GM20000 (cell line): ENCODE measurements at places on chromosomes 6 and 20.
A peak's percentile ranks its signal among the peaks of the same experiment; 100 is the strongest.

GRCh38 chr6:136922685-136923006 lies 545 bp downstream of the SLC35D3 start:
- no peak for DNase-seq

- DNase-seq: no peak
Measured at GRCh38 chr20:55099251-55099650, 623.9 kb downstream of the DOK5 start.

GRCh38 chr20:16732506-16733152 lies 2.8 kb downstream of the SNRPB2 start:
- no peak for DNase-seq

DNA sequence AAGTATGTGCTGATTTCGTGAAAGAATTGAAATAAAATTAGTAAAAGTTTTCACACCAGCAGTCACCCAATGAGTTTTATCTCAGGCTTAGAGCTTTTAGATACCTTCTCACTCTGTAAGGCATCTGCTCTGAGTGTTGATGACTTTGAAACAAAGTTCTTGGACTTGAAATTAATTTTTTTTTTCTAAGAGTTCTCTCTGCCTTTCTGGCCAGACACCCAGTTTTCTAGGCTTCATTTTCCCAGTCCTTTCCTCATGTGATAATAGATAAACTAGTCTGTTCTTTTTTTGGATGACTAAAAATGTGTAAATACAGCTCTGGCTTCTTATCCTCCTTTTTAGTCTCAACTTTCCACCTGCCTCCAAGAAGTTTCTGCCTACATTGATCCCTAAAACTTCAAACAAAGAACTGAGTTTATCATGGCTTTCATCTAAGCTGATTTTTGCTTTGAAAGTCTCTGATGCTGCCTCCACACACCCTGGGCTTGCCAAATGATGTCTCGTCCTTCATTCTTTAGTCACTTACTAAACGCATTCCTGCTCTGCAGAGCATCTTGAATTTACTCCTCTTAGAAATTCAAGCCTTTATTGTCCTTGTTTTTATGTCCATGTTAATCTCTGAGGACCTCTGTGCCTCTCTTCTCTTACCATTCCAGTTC lies 32.7 kb downstream of the SLX4IP start:
- DNase-seq: no peak

DNA sequence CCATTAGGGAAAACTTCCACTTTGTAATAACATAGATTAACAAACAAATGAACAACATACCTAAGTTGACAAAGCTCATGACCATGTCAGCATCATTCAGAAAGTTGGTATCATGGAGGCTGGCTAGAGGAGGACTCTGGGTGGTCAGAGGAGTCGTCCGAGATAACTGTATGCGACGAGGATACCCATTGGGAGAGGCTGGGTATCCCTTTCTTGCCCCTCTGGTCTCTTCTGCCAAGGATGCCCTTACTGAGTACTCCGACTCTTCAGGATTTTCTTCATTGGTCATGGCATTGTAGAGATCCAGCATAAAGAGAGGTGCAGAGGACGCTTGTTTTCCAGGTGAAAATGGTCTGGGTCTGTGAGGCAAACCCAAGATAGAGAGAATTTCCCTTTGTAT lies 1.1 kb downstream of the BMP5 start:
- DNase-seq: no peak

DNA sequence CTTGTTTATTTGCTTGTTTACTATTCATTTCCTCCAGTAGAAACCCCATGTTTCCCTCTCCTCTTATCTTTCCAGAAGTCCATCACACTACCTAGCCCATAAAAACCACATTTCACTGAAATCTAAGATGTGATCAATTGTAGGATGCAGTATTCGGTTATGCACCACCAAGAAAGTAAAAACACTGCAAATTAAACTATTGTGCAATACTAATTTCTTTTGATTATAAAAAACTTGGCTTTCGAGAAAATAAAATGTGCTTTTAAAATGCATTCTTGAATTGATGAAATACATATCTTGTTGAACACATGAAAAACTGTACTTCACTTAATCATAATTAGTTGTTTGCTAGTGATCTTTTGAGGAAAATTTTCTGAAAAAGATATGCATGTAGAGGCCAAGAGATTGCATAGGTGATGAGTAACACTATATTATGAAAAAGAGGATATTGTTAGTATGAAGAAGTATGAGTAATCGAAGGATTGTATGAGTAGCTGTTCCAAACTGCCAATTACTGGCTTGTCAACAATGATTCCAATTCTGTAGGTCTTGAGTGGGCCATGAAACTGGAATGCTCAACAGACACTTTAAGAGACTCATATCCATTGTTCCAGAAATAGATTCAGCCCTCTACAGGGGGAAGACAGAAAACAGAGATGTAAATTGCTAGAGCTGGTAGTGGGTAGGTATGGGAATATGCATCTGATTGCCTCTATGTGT lies 79.7 kb downstream of the RNF217 start:
- DNase-seq: no peak

GRCh38 chr6:43200541-43200940 lies 18.5 kb downstream of the CUL9 start:
- DNase-seq: no peak

DNA sequence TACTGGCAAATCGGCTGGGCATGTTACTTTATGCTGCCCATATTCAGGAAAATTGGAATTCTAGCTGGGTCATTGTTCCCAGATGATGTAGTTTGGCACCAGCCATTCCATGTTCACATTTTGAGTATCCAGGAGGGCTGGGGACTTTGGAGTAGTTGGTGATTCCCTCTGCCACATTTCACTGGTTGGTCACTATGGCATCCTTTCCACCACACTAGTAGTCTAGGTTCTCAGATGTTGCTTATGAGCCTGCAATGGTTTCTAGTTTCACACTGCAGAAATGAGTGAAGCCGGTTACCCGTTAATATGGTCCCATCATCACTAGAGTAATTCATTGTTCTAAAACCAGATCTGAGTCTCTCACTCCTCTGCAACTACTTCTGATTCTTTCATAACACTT lies 4.6 kb downstream of the PTPN1 start:
- no peak for DNase-seq

DNA sequence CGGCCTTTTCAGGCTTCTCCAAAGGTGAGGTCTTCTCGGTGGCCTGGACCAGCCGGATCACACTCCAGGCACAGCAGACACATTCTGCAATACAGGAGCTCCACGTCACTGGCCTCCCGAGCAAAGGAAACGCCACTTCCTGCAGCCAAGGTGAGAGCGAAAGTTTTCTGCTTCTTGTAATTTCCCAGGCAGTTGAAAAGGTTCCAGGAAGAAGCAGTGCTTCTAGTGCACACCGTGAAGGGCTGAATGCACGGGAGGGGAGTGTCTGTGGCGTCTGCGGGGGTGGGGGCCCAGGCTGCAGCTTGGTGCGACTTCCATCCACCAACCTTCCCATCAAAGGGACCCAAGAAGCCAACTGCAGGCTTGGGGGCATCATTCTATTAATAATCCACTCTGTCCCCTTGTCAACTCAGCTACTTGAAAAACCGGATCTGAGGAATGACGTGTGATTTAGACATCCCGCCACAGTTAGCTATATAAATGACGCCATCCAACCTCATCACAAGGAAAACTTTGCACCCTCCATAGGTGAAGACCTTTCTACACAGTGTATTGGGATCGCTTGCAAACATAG lies 61.1 kb downstream of the NFATC2 start:
- no peak for DNase-seq

- no peak for DNase-seq
Measured at GRCh38 chr20:23159256-23159946, 73.3 kb upstream of the CD93 start.

DNA sequence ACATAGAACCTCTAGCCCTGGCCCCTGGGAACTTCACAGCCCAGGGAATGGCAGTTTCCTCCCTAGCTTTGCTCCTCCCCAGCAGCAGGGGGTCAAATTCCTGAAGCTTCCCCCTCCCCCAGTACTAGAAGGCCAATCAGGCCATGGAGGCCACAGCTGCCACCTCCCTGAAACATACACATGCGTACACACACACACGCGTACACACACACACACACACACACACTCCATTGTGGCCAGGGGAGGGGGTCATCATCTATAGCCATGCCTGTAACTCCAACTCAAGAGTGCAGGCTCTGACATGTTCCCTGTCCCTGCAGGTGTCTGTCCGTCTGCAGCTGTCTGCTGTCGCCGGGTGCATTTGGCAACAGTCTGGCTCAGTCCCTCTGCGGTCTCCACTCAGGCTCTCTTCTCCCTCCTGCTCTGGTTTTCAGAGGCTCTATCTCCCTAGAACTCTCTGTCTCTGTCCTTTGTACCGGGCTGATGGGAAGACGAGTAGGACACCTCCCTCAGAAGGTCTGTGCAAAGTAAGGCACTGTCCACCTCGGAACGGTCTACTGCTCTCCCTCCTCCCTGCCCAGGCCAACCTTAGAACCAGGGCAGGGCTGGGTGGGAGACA lies 1.4 kb downstream of the LRFN2 start:
- no peak for DNase-seq

DNA sequence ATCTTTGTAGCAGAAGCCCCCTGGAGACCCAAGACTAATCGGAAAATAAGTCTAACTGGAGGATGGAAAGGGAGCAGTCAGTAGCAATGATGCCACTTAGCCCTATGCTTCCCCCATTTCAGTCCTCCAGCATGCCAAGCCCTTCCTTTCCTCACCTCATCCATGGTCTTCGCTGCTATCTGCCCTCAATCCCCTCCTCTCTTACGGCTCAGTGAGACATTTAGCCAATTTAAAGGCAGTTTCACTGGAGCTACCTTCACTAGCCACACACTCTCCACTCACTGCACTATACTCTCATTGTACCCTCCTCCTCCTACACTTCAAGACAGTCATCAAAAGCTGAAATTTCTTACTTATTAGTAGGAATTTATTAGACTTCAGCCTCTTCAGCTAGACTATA lies 111.2 kb downstream of the PDE10A start:
- DNase-seq: no peak

DNA sequence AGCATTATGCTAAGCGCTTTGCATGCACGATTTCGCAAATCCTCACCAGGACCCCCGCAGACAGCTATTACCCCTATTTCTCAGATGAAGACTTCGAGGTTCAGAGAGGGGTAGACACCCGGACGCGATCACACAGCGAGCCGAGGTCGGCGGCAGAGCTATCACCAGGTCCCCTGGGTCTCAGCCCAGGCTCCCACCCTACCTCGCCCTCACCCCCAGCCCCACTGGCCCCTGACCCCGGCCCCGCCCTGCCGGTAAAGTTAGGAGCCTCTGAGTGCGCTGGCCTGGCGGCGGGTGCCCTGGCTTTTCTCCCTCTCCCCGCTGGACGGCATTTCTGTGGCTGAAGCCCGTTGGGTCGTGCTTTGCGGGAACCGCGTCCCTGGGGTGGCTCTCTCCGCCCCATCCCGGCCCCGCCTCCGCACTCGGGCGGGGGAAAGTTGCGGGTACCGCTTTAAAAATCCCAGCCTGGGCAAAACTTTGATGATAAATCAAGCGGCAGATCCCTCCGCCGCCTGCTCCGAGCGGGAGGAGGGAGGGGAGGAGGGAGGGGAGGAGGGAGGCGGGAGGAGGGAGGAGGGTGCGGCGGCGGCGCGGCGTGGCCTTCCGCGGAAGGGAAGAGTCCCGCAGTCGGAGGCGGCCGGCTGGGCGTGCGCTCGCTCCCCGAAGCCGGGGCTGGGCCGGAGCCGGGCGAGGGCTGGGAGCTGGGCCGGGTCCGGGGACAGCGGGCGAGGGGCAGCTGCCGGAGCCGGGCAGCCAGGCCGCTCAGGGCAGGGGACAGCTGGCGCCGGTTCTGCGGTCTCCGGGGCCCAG lies at the start of gene VSTM2L:
VSTM2L (plus strand) TSS at position 624 of the 810 bp plus-strand sequence. CDS start 224 bp downstream, outside the sequence.
- peak; percentile 64 for DNase-seq

- DNase-seq: no peak
Measured at GRCh38 chr6:129894921-129895320, 33.8 kb upstream of the TMEM244 start.

GRCh38 chr6:90411292-90411781 lies 114.7 kb upstream of the BACH2 start:
- DNase-seq: peak; percentile 74
